ENCODE measurements at places on chromosomes 6 and 20. TPM values are rescaled to one million over a fixed set of nuclear protein-coding genes. Genes with fewer than 3 reads are reported as not detected.

DNA sequence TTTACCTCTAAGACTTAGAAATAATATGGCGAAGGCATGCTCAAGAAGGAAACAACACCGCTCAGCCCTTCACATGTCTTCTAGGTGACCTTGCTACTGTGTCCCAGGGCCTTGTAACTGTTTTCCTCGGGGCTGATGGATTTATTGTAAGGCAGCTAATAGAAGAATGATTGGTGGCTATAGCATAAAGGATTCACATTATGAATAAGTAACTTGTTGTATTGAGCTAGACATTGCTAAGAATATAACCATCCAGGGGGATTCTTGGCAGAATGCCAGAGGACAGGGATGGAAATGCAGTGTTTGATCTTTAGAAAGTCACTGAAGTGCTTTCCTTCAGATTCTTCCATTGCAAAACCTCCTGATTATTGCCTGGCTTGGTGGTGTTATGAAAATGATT lies 54.9 kb downstream of the PLEKHG1 start:
- DNase-seq: no peak

Gene HUS1B
- 0.84 TPM for total RNA-seq

GRCh38 chr6:117078624-117079023 lies 186.7 kb upstream of the VGLL2 start:
- no peak for DNase-seq

Gene TOMM6
- total RNA-seq: 423 TPM

Gene DNAAF9
- 1.1 TPM for total RNA-seq

Gene SEL1L2
- not detected for total RNA-seq

DNA sequence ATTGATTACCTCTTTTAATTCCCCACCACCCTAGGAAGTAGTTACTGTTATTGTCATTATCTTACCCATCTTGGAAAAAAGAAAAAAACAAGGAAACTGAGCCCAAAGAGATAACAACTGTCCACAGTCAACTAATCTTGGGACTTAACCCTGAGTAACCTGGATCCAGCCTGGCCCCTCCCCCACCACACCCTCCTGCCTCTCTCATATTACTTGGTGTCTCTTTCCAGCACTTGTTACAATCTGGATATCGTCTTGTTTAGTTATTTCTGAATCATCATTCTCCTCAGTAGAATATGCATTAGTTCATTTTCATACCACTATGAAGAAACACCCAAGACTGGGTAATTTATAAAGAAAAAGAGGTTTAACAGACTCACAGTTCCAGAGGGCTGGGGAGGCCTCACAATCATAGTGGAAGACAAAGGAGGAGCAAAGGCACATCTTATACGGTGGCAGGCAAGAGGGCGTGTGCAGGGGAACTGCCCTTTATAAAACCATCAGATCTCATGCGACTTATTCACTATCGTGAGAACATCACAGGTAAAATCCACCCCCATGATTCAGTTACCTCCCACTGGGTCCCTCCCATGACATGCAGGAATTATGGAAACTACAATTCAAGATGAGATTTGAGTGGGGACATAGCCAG lies 60.3 kb downstream of the LY86 start:
- DNase-seq: no peak

Gene SLC17A1
- total RNA-seq: not detected

Gene POM121L2
- total RNA-seq: not detected

Gene TRIM15
- not detected for total RNA-seq

Gene TFAP2B
- not detected for total RNA-seq

- peak; percentile 66 for DNase-seq
These were observed 68.9 kb upstream of the FAM184A start for GRCh38 chr6:119147101-119148053.

Gene LY6G5C
- 2.3 TPM for total RNA-seq

Gene SOX18
- not detected for total RNA-seq

DNA sequence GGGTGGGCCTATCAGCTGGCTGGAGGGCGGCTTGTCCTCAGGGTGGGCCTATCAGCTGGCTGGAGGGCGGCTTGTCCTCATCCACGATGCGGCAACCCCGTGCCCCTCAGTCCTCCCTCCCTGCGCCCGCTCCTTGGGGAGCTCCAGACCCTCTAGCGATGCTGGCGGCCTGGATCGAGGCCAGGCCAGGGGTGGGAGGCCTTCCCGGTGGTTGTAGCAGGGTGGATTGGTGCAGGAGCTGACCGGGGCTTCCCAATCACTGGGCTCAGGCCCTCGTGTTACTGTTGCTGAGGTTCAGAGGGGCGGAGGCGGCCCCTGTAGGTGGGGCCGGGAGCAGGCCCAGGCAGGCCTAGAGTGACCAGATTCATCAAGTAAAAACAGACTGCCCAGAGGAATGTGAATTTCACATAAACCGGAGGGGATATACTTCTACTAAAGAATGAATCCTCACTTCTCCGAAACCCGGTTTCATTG lies 8.8 kb downstream of the SLC17A9 start:
- DNase-seq: no peak

DNA sequence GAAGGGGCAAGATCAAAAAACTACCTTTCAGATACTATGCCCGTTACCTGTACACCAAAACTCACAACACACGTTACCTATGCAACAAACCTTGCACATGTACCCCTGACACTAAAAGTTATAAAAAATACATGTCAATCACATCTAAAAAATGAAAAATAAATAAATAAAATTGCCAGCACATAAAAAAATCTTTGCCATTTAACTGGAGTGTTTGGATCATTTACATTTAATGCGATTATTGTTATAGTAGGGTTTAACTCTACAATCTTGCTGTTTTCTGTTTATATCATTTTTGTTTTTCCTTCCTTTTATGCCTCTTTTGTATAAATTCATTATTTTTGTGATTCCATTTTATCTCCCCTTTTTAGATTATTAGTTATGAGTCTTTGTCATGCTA lies 106.3 kb downstream of the RFX6 start:
- no peak for DNase-seq

Gene CD24
- 0.27 TPM for total RNA-seq

GRCh38 chr6:119179842-119180241 lies 101.4 kb upstream of the FAM184A start:
- DNase-seq: no peak

GRCh38 chr6:129748901-129749748 lies 39.1 kb upstream of the ARHGAP18 start:
- no peak for DNase-seq

DNA sequence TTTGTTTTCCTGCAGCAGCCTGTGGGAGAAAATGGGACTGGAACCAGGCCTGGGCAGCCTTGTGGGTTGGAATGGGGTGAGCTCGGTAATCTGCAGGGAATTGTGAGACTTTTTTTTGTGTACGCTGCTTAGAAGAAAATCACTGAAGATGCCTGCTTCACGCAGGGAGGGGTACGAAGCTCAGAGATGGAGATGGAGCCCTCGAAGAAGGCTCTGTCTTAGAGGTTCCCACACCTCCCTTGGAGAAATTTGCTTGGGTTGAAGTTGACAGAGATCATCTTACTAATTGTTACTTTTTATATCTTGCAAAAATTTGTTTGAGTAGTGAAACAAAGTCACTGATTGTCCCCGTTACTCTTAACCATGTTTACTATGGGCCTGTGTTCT lies 894 bp downstream of the PYGB start:
- no peak for DNase-seq

DNA sequence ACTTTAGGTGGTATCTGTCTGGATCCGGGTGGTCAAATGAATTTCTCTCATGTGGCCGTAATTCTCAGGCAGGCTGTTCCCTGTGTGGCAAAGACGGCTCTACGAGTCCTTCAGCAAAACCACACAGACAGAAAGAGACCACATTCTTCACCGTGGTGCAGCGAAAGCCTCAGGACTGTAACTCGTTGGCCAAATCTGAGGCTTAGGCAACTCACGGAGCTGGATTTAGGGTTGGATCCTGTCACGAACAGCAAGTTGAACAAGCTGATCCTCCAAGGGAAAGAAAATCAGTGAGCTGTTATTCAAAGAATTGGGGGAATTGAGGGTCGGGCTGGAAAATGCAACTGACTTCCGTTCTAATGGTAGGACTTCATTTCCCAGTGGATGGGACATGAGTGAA lies 167.4 kb downstream of the ZMYND8 start:
- DNase-seq: no peak

DNA sequence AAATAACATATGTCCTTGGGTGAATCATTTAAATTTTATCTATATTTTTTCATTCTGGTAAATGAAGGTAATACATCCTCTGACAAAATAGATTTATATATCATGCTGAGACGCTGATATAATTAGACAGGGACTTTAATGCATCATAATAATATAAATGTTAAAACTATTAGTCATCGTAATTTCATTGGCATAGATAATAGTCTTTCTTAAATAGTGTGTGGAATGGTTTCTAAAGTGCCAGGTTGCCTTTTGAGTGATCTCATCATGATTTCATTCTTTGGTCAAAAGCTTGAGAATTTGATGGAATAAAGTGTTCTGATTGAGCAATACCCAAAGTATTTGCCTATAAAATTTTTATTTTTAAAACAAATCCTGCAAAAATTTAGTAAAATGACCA lies 43.2 kb upstream of the BMP5 start:
- no peak for DNase-seq

DNA sequence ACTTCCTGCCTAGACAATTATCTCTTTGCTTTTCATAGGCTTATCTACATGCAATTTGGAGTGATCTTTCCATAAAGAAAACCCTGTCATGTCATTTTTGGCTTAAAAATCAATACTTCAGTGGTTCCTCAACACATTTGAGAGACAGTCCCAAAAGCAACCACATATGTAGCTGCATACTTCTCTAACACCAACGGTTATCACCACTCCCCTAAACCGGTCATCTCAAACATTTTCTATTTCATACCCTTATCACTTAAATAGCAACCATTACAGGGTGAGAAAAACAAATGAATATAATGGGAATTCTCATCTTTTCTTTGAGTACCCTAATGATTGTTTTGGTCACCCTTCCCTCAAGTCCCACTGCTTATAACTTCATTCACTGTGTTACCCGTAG lies 5.1 kb downstream of the GLO1 start:
- no peak for DNase-seq

GRCh38 chr6:131960371-131961133 lies 9.4 kb upstream of the CCN2 start:
- DNase-seq: no peak

Gene CD93
- 0.08 TPM for total RNA-seq

Gene NOX3
- not detected for total RNA-seq

DNA sequence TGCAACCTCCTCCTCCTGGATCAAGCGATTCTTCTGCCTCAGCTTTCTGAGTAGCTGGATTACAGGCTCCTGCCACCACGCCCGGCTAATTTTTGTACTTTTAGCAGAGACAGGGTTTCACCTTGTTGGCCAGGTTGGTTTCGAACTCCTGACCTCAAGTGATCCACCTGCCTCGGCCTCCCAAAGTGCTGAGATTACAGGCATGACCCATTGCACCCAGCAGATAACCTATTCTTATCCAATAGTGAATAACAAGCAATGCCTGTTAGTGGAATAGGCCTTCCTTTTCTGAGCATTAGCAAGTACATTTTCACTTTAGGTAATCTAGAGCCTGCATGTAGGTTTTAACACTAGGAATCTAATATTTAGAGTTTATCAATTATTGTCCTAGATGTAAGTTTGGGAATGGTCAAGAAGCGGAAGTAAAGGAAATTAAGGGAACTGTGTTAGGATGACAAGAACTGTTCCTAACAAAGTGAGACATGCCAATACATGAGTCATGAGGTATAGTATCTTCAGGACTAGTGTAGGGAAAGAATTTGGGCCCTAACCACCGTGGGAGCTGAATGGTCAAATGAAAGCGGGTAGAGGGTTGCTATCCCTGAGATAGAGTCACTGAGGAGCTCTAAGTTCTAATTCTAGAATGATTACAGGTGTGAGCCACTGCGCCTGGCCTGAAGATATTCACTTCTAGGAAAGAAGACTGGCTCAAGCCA lies 15.0 kb downstream of the BLTP3A start:
- no peak for DNase-seq

DNA sequence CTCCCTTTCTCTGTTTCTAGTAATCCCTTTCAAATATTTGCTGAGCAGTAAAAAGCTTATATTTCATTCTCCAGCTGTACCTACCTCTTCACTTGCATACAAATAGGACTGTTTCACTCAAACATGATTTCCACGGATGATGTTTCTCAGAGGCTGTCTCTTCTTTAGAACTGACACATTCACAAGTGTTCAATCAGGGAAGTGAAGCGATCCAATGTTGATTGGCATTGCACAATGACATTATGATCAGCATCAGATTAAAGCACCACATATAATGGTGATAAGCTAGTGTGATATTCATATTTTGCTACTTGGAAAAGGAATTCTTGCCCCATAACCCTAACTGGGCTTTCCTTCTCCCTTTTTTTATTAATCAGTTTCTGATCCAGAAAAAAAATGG lies 681.8 kb downstream of the TBC1D32 start:
- DNase-seq: no peak

DNA sequence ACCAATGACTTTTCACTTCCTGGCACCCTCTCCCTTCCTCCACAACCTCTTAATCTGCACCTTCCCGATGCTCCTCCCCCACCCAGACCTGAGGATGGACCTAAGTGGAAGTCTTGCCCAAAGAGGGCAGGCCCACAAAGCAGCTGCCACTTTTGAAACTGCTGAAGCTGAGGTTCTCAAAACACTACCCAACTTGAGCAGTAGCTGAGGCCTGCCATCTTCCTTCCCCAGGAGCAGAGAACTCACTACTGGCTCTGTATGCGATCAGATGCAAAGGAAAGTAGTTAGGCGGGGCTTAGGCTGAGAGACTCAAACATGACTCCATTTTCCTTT lies 1.5 kb downstream of the HM13 start:
- DNase-seq: no peak

- no peak for DNase-seq
These were observed 24.8 kb downstream of the RREB1 start for GRCh38 chr6:7132398-7133035.

GRCh38 chr6:140576004-140576555 lies 1201.6 kb upstream of the CITED2 start:
- DNase-seq: no peak

DNA sequence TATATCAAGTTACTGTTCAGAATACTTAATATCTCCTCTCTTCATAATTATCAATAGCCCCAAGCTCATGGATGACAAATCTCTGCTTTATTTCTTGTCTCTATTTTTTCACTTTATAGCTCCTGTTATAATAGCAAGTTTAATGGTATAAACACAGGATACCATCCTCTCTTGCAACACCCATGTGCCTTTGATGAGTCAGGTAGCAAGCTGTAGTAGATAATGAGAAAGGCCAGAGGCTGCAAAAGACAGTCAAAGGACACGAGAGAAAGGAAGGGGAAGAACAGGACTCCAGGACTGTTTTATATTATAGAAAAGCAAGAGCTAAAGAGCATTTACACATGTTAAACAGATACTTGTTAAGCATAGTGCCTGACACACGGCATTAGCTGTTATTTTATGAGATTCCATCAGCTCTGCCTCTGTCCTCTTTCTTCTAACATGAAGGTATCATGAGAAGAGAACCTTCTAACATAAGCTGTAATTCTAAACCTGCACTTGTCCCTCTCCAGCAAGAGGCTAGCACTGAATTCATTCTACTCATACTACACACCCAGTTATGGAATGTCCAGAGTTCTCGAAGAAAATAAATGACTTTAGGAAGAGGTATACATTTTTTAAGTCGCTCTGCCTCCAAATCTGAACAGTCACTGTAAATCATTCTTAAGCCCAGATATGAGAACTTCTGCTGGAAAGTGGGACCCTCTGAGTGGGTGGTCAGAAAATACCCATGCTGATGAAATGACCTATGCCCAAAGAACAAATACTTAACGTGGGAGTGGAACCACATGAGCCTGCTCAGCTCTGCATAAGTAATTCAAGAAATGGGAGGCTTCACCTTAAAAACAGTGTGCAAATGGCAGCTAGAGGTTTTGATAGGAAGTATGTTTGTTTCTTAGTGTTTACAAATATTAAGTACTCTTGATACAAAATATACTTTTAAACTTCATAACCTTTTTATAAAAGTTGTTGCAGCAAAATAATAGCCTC lies 45.0 kb downstream of the NT5E start:
- no peak for DNase-seq

Gene WFDC2
- total RNA-seq: not detected

Gene ANKEF1
- total RNA-seq: 3.5 TPM
